Epithelial cell of prostate (primary cell): ENCODE measurements at places on chromosomes 6 and 20.

DNA sequence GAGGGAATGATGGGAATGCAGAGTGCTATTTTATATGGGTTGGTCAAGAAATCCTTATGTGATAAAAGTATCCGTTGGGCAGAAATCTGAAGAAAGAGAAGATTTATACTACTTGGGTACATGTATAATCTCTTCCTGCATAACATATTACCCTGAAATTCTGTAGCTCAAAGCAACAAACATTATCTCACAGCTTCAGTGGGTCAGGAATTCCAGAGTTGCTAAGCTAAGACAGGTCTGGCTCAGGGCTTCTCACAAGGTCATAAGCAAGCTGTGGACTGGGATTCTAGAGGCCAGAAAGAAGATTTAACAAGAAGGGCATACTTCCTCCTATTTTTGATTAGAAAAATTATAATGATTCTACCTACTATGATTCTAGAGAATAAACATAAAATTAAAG lies 172.5 kb upstream of the THEMIS start:
- DNase-seq = no peak

GRCh38 chr6:169589293-169589692 lies 112.5 kb downstream of the WDR27 start:
- peak; percentile 18 for DNase-seq

- DNase-seq = no peak
These were observed 85.6 kb upstream of the EMILIN3 start for GRCh38 chr20:41452226-41452625.

GRCh38 chr6:44107017-44107416 lies 20.2 kb downstream of the MRPL14 start:
- no peak for DNase-seq
